Activated naive CD8-positive, alpha-beta T cell treated with anti-CD3 and anti-CD28 coated beads, Interleukin-2, amount 50 U/mL, for 16 hours (primary cell): ENCODE measurements at places on chromosomes 13 and 19.

DNA sequence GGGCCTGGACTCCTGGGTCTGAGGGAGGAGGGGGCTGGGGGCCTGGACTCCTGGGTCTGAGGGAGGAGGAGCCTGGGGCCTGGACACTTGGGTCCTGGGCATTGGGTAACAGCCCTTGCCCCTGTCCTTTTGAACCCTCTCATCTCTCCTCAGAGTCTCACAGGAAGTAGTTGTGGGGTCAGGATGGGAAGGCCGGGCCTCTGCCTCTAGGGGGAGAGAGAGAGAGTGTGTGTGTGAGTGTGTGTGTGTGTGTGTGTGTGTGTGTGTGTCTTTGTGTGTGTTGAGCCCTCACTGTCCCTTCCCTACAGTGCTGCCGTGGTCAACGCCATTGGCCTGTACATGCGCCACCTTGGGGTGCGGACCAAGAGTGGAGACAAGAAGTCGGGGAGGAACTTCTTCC is 10.9 kb downstream of the ARHGEF1 start:
- no peak for DNase-seq

- no peak for DNase-seq
Observed at GRCh38 chr19:30579419-30579818, 207.2 kb downstream of the ZNF536 start.

DNA sequence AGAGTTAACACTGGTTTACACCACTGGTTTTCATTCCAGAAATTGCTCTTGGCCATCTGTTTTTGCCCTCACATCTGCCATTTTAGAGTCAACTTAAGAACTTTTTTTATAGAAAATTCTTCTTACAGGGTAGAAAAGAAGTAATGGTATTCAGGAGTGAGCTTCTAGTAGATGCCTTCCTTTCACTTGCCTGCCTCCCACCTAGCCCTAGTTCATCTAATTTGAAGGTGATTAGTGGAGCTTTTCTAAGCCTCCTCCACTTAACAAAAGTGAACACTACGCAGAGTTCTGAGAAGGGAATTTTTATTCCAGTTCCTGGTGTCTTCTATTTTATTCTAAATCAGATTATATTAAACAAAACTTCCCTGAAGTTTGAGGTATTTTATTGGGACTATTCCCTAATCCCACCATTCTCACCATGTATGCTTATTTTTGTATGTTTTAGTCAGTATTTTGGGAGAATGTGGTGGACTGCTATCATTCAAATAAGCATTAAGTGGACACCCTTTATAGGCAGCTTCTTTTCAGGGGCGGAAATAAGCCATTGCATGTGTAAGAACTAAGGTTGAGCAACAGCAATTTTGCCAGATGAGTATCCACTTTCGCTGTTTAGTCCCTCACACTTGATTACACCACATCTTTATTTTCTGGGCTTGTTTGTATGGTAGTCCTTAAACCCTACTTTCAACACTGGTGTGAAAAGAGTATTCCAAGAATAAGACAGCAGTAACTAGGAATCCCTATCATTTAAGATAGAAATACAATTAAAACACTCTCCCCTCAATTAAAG is 156.9 kb downstream of the ENOX1 start:
- no peak for DNase-seq

- DNase-seq, result no peak
Observed at GRCh38 chr19:10749435-10750384, 31.8 kb downstream of the DNM2 start.

DNA sequence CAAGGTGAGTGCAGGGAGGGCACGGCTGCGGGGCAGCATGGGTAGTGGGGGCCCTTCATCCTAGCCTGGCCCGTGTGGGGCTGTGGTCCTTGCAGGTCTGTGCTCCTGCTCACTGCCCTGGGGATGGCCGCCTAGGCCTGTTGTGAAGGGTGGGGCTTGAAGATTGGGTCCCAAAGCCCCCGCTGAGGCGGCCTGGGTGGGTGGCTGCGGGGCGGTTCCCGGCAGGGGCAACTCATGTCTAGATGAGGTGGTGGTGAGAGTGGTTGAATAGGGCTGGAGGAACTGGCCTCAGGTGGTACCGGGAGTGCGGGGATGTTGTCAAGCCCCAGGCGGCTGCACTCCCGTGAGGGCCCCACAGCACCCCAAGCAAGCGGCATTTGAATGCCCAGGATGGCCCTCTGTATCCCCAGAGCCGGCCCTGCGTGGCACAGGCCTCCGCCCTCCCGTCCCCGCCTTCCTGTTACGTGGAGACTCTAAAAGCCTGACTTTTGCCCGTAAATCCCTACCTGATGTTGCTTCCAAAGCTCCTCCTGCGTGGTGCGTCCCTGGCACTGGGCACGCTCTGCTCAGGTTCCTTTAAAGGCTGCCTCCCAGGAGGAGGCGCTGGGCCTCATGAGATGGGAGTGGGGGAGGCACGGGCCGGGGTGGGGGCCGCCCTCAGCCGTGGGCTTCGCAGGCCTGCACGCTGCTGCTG is 15.0 kb downstream of the SPPL2B start:
- DNase-seq, result no peak

- DNase-seq, result no peak
Observed at GRCh38 chr13:71880753-71881541, 13.9 kb upstream of the DACH1 start.

DNA sequence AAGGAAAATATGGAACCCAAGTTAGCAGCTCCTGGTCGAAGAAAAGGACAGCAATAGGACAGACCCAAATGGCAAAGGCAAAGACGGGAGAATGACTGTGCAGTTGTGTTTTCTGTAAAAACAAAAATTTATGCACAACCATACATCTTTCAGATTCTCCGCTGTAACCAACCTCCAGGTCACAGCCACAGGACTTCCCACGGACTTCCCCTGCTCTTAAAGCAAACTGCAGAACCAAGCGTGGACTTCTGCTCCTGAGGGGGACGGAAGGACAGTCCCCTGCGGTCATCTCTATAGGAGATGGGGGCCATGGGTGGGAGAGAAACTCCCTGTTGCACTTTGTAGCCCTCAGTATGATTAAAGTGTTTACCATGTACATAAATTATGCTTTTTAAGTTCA is 2.5 kb downstream of the GRTP1 start:
- DNase-seq, result no peak

GRCh38 chr19:40224342-40225150 is 1.9 kb downstream of the CCNP start:
- DNase-seq, result no peak

DNA sequence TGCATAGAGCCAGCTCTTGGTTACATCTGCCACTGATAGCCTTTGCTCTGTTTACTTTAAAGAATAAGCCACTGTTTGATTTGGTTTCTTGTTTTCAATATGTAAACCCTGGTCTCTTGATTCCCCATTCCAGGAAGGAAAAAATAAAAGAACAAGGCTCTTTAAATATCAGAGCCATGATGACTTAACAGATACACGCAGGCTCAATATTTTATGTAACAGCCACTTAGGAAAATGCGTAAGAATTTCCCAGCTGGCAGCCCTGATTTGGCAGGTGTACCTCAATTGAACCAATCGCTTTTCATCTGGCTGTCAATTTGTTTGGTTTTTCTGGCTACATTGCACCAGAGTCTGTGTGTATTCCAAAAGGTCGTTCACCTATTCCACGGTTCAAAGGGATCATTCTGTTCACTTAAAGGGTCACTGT is 65.6 kb downstream of the IRS2 start:
- DNase-seq, result no peak

DNA sequence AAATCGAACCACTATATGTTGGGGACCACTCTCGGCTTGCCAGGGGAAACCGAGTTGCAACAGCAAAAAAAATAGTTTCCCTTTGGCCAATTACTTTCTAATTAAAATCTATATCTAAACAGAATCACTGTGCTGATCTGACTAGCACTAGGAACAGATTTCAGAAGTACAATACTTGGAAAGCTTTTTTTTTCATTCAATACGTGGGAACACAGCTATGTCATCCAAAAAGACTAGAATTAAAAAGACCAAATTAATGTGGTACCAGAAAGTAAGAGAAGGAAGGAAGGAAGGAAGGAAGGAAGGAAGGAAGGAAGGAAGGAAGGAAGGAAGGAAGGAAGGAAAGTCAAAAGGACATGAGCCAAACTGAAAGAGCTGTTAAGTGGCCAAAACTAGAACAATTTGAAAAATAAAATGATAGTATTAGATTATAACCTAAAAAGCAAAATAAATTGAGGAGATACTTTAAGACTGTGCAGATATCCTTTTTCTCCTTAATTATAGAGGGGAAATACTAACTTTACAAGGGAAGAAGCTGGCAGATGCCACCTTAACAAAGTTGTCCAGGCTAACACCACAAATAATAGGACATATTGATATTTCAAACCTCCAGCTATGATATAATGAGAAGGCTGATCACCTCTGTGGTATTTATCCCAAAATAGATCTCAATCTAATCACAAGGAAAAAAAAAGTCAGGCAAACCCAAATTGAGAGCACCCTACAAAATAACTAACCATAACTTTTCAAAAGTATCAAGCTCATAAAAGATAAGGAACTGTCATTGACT is 63.9 kb downstream of the DIAPH3 start:
- DNase-seq, result no peak

GRCh38 chr19:54189145-54189734 is at the start of gene MBOAT7:
MBOAT7 (minus strand) TSS chr19:54189580; CDS start chr19:54188508, 1,072 bp downstream.
- no peak for DNase-seq

DNA sequence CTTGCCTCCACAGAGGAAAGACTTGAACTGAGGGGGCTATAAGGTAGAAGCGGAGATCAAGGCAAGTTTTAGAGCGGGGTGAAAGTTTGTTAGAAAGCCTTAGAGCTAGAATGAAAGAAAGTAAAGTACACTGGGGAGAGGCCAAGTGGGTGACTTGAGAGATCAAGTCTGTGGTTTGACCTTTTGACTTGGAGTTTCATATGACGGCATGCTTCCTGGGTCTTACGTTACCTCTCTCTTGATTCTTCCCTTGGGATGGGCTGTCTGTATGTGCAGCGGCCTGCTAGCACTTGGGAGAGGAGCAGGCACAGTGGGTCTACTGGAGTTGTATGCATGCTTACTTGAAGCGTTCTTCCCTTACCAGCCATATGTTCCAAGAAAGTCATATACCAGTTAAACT is 1768.5 kb downstream of the PCDH9 start:
- no peak for DNase-seq

DNA sequence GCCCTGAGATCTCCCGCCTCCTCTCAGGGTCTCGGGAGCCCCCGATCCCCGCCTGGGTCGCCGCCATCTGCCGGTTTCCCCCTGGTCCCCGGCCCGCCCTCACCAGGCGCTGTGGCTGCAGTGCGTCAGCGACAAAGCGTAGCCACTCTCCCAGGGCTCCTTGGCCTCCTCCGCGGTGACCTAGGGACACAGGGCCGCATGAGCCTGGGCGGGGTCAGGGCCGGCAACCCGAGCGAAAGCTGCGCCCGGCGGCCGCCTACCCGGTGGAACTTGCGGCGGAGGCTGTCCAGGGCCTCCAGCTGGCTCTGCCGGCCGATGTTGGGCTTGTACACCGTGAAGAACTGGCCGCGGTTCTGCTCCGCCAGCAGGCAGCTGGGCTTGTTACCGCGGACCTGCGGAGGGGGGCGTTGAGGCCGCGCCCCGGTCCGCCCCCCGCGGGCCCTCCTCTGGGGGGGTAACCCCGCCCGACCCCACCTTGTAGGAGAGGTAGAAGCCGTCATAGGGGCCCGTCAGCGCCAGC is 5.3 kb downstream of the GPX4 start:
- DNase-seq, result no peak

DNA sequence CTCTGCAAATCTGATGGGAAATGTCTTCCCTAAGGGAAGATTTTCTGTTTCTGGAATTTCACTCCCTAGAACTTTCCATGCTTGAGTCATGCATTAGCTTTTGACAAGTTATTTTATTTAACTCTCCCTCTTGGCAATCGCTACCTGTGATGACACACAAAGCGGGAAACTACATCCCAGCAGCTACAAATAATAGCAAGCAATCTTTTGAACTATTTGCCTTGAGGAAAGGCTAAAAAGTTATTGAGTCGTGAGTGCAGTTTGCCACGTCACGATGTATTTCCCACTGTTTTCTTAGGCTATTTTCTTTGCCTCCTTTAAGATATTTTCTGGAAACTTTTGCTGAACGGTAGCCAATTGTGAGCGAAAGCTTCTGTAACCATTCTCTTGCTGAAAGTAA is 353.3 kb upstream of the HTR2A start:
- no peak for DNase-seq

- no peak for DNase-seq
Observed at GRCh38 chr13:64248371-64249065, 2832.9 kb upstream of the PCDH20 start.

- DNase-seq, result peak; percentile 76
Observed at GRCh38 chr13:106535552-106536243, at the start of gene EFNB2. EFNB2 (minus strand) TSS chr13:106535662; CDS start chr13:106534964, 698 bp downstream.

DNA sequence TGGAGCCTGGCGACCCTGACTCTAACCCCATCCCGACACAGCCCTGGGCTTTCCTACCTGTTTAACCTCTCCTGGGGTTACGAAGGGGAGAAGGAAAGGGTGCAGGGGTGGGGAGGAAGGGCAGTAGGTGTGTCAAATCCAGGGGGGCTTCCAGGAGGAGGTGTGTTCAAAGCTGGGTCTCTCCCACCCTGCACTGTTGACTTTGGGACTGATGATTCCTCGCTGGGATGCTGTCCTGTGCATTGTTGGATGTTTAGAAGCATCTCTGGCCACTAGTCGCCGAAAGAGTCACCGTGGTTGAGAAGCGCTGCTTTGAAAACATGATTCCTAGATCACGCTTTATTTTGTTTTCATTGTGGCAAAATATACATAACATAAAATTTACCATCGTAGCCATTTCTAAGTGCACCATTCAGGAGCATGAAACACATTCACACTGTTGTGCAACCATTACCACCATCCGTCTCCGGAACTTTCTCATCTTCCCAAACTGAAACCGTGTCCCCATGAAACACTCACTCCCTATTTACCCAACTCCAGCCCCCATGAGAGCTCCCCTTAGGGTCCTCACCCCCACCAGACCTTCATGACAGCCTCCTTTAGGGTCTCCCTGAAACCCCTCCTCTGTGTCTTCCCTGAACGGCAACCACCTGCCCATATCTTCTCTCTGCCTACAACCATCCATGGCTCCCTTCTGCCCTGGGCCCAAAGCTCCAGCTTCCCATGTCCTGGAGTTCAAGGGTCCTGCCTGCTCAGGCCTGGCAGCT is 4.4 kb upstream of the FCER2 start:
- DNase-seq, result no peak

GRCh38 chr13:36068566-36068965 is 62.6 kb downstream of the DCLK1 start:
- no peak for DNase-seq

DNA sequence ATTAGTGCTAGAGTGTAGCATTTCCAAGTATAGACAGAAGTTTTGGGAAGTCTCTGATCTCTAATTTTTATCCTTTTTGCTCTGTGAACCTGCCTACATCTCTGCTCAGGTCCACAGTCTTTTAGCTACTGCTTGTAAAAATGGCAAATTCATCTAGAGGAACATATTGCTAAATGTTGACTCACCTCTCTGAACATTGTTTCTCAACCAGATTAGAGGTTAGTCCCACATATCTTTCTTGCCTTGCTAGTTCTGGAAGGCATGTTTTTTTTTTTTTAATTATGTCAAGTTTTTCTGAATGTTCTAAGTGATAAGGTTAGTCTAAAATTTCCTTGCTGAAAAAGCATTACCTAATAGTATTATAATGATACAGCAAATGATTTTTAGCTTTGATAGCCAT is 2889.6 kb upstream of the PCDH20 start:
- no peak for DNase-seq

- no peak for DNase-seq
Observed at GRCh38 chr13:29573190-29573589, 22.3 kb downstream of the SLC7A1 start.

GRCh38 chr19:46959894-46960556 is 59.6 kb upstream of the NPAS1 start:
- DNase-seq, result no peak

- no peak for DNase-seq
Observed at GRCh38 chr13:109947006-109947405, 160.6 kb upstream of the IRS2 start.
